Amniotic epithelial cell (primary cell): ENCODE measurements at places on chromosomes 6 and 20.

DNA sequence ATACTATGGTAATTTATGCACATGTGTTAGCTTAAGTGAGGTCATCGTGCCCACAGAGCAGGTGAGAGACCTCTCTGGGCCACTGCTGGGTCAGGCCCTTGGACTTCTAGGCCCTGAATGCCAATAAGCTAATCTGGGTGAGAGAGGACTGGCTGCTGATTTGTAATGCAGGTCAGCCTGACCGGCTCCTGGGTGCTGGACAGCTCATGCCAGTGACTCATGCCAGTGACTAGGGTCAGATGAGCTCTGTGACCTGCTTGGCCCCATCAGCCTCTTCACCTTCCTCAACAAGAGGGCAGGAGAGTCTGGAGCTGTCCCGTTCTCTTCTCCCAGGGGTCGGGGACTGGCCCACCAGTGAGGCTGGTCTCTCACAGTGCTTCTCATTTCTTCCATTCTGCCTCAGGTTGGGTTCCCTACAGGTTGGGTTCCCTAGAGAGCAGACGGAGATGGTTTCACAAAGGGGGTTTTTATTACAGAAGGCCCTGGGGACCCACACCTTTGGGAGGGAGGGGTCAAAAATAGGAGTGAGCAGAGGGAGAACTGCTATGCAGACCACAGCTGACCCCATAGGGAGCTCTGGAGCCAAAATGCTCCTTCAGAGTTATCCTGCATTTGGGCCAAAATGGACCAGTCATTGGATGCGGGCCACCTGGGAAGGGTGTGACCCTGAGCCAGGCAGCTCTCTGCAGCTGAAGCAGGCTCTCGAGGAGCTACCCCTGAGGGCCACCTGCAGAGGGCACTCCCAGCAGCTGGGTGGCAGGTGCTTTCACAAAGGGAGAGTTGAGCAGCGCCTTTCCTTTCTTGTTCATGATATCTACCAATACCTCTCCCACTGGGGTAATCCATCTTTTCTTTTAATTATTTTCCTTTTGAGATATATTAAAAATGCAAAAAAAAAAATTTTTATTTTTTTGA is 2.2 kb upstream of the OXT start:
- peak; percentile 54 for DNase-seq

DNA sequence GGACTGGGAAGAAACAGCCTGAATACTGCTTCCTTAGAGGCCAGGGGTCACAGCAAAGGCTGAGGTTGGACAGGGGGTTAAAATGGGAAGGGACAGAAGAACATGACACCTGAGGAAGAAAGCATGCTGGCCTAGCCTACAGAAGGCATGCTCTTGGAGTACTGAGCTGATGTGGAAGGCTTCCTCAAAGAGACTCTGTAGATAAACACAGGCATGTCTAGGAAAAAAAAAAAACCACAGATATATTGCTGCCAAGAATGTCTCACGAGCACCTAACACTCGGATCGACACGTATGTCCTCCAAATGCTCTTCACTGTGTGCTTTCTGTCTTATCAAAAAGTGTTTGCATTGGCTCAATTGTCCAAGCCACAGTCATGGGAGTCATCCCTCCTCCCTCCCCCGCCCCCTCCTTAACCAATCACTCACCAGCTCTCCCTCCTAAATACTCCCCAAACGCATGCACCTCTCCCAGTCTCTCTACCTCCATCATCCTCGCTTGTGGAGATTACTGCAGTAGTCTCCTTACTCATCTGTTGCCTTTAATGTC is 101.1 kb upstream of the LRFN2 start:
- DNase-seq: peak; percentile 2

DNA sequence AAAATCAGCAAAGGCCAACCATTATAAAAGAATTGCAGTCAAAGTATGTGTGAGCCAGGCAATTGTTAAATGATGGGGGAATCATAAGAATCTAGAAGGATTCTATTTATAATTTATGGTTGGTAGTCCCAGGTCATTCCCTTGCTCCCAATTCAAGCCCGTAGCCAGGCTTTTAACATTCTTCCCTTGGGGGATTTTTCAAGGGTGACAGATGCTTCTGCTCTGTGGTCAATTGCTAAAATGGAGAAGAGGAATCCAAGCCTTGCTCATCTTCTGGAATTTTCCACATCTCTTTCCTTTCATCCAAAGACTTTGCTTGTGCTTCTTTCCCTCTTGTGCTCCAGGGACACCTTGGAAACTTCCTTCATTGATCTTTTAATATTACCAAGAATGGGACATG is 18.0 kb upstream of the BCAS1 start:
- no peak for DNase-seq

- no peak for DNase-seq
These were observed 146.5 kb downstream of the ZDHHC14 start for GRCh38 chr6:157527471-157527907.

DNA sequence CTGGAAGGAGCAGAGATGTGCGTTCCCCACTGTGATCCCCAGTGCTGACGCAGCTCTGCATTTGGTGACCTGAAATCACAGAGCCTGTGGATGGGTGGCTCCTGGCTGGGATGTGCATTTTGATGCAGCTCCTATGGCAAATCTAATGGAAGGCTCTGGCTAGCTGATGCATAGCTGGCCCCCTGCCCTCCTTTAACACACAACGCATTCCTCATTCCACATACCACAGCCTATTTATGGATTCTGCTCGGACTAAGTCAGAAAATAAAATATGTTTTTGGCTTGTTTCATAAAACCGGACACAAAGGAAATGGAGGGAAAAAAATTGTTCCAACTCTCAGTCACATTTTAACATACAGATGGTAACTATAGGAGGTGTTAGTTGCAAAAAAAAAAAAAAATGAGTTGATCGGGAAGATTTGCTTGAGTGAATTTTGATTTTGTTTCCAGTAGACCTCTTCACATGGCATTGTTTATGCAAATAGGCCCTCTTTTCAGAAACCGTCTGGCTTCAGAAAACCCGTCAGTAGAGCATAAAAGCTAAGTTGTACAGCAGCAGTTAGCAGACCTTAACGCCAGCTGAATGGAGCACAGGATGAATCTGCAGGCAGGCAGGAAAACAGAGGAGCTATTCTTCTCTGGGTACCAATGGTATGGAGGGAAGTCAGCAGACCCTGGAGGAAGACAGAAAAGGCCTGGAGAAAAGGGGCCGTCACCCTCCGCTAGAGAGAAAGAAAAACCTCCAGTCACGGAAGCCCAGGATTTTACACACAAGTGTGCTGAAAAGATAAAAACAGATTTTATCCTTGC is 215.4 kb downstream of the HDGFL1 start:
- no peak for DNase-seq

GRCh38 chr6:69732640-69733039 is 64.2 kb downstream of the LMBRD1 start:
- peak; percentile 1 for DNase-seq

GRCh38 chr6:45721665-45722064 is 294.0 kb downstream of the CLIC5 start:
- no peak for DNase-seq

GRCh38 chr6:36034441-36034840 is 6.8 kb downstream of the MAPK14 start:
- DNase-seq: no peak

GRCh38 chr6:41750374-41750773 is 3.2 kb upstream of the PGC start:
- DNase-seq: no peak

DNA sequence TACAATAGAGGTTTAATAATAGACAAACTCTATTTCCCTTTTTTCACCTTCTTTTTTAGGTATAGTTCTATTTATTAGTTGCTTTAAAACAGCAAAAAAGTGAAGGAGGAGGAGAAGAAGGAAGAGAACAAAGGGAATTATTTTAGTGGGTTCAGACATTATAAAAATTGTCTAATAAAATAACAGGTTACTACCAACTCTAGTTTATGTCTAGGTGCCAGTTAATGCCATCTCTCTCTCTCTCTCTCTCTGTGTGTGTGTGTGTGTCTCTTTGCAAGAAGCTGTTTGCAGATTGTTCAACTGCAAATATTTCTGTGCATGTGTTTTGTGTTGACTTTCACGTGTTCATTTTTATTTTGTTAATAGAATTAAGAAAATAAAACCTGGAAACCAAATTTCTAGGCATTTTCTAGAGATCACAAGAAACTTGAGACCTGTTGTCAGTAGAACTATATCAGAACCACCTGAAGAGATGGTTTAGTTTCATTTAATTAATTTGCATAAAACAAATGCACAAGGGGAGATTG is 313.5 kb upstream of the SGK1 start:
- no peak for DNase-seq

DNA sequence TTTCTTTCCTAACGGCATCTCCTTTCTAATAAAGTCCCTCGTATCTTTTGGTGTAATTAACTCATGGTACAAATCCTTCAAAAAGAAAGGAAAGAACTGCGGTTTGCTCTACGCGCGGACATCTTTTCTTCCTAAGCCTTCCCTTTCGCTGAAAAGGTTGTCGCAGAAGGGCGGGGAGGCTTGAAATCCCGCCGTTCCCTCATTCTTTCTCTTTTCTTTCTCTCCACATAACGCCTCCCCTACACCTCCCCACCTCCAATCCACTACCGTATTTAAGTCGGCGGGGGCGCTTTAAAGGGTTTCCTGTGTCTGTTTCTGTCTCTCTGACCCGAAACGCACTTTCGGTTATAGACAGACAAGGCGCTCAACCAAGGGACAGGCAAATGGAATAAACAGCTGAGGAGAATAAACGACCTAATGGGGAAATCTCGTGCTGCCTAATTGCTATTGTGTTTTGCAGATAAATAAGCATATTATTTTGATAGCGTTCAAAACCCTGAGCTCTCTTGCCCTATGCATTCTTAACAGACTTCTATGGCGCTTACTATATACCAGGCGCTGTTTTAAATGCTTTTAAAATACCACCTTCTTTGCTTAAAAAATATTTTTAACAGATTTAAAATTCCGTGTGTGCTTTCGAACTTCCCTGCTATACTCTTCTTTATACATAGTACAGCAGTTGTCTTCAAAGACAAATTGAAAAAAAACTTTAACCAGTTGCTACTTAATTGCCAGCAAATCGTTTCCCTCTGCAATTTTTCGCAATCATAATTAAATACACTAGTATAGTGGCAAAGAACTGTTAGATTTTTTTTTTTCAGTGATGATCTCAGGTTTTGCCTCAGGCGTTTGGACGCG is 2.5 kb upstream of the HEY2 start:
- no peak for DNase-seq
